ENCODE measurements at places on chromosomes 1 and 21.

DNA sequence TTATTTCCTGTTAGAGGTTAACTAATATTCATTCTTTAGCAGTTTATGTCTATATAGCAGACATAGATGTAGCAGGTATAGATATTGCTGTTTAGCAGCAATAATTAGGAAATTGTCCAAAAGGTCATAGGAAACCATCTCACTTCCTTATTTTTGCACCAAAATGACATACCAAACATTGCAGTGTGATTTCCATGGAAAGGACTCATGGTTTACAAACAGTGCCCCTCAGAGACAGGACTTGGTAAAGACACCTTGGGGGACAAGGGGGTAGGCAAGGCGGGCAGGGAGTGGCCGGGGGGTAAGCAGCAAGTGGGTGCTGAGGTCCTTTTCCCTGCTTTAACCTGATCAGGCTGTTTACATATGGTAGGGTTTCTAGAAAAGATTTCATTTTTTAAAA is 30.5 kb downstream of the BATF3 start:
- DNase-seq, result no peak

- DNase-seq, result no peak
Measured at GRCh38 chr1:9703165-9703509, 51.6 kb downstream of the PIK3CD start.

- DNase-seq, result no peak
Measured at GRCh38 chr1:16721871-16722641, 18.3 kb upstream of the RNU1-4 start.

DNA sequence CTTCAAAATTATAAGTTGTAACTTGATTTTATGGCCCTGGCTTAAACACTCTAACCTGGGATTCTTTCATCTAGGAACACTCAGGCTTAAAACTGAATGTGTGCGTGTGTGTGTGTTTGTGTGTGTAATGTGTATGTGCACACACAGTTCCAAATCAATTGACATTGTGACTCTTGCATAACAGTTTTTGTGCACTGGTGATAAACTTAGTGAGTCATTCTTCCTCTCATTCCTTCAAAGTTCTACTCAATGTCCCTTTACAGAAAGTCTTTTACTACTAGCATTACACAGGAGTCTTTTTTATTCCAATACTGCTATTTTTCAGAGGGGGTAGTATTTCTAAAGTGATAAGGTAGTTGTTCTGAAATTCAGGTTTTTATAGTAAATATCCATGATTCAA is 943.6 kb downstream of the KCNT2 start:
- DNase-seq, result no peak

- DNase-seq, result no peak
Measured at GRCh38 chr1:6106977-6107376, 61.3 kb downstream of the KCNAB2 start.

- DNase-seq, result no peak
Measured at GRCh38 chr1:109239409-109240068, 9.8 kb upstream of the CELSR2 start.

DNA sequence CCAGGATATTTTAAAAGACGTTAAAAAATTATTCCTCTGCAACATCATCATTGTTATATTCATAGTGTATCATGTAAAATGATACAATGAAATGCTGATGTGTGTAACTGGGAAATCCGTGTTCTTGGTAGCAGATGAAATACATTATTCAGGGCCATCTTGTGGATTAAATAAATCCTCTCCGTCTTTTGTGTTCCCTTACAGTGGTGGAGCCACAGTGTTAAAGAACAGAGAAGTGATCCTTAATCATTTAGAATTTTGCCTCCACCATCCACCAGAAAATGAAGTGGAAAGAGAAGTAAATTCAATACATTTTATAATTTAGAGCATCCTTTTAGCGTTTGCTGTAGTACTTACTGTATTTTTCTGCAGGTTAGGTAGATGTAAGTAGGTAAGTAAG is 1.3 kb downstream of the DYRK3 start:
- DNase-seq, result no peak

DNA sequence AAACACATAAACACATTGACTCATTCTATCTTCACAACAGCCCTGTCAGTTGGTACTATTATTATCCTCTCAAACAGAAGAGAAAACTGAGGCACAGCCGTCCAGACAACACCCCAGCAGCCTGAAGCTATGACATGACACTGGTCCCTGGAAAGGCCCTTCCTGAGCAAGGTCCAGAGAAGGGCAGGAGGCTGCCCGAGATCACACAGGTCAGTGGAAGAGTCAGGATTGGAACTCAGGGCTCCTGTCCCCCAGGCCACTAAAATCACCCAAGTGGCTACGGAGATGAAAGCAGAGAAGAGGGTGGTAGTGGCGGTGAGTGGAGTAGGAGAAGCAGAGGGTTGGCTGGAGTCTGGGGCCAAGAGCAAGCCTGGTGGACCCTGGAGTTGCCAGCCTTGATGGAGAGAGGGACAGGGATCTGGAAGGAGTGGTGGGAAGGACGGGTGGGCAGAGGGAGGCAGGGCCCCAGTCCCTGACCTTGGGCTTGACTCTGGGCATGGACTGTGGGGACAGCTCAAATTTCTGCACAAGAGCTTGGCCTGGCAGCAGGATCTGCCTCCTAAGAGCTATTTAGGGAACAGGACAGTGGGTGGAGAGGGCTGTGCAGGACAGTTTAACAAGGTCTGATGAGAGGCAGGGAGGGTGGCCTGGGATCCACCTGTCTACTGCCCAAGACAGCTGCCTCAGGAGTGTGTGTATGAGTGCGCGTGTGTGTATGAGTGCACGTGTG is 15.8 kb downstream of the MYOM3 start:
- DNase-seq, result no peak

DNA sequence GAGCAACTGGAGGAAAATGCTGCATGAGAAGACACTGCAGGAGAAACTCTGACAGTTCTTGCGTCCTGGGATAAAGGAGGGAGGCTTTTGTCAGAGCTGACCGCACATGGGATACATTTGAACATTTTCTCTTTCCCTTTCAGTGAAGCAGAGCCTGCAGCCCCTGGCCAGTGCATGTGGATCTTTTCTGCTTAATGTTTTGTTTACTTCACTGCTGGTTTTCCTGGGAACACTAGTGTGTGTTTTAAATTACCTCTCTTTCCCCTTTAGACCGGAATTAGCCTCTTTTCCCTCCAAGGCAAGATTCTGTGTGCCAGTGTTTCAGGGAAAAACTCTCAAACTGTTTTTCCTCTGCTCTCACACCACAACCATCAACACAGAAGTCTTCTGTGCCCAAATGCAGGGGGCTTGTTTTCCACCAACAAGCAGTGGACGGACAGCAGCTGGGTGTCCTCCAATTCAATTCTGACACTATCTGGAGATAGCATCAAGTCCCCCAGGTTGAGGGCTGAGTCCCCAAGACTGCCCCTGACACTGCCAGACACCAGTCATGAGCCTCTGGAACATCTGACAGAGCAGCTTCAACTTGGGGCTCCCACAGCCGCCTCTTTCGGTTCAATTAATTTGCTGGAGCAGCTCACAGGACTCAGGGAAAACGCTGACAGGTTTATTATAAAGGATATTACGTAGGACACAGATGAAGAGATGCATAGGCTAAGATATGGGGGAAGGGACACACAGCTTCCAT is 136.2 kb downstream of the RHOU start:
- DNase-seq, result no peak

GRCh38 chr1:171350594-171350993 is 36.6 kb downstream of the FMO4 start:
- no peak for DNase-seq
